T-helper 17 cell (primary cell): ENCODE measurements at places on chromosomes 5 and 9. TPM values are rescaled to one million over a fixed set of nuclear protein-coding genes. Genes with fewer than 3 reads are reported as not detected.

DNA sequence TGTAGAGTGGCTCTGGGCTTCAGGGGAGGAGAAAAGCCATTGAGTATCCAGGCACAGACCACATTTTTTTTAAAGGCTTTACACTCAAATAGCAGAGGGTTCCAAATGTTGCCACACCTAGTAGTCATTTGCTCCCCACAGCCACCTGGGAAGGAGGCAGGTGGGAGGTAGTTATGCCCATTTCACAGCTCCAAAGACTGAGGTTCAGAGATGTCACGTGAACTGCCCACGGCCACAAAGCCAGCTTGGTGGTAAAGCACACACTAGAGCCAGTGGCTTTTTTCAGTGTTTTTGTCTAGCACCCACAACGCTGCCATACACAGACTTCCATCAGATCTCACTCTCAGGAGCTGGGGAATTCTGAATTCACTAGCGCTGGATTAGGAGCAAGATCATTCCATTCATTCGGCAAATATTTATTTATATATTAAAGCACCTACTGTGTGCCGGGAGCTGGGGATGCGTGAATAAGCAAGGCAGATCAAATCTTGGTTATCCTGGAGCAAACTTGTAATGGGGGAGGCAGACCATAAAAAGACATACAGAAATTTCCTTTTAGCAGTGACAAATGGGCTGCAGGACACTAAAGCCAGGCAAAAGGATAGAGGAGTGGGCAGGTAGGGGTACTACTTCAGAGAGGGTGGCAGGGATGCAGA is 7.4 kb downstream of the WHRN start:
- H3K27me3 ChIP-seq: peaks cover 8% of the 10 kb centered on the region
- H3K4me3 ChIP-seq: no peak overlapping the region
- DNase-seq: no peak
- H3K4me1 ChIP-seq: peaks cover 21% of the 10 kb centered on the region
- H3K36me3 ChIP-seq: peaks cover 2% of the 10 kb centered on the region

DNA sequence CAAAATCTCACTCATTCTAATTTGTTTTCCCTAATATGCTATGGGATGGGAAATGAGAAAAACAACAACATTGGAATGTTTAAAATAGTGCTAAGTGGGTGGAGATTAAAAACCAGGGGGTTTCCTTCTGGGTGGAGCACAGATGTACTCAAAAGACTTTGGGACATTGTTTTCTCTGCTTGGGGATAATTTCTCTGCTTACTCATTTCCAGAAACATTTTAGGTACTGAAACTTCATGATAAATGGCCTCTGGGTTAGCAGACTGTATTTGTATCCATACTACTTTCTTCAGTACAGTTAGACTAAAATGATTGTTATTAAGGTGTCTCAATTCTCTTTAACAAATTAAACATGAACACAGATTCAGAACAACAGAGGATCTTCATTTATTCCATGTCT is 17.4 kb downstream of the ELOVL7 start:
- H3K4me3 ChIP-seq: no peak overlapping the region
- H3K4me1 ChIP-seq: peaks cover 7% of the 10 kb centered on the region
- H3K27me3 ChIP-seq: peaks cover 8% of the 10 kb centered on the region
- H3K36me3 ChIP-seq: no peaks in the 10 kb centered on the region
- no peak for DNase-seq

- H3K27me3 ChIP-seq: peaks cover 9% of the 10 kb centered on the region
- no peaks in the 10 kb centered on the region for H3K36me3 ChIP-seq
- H3K4me3 ChIP-seq: no peak overlapping the region
Observed at GRCh38 chr9:68913054-68913453, 100.9 kb downstream of the PRKACG start.

- H3K27me3 ChIP-seq: peaks cover 6% of the 10 kb centered on the region
- no peaks in the 10 kb centered on the region for H3K36me3 ChIP-seq
- no peaks in the 10 kb centered on the region for H3K4me1 ChIP-seq
- DNase-seq: no peak
Observed at GRCh38 chr9:96135076-96135752, 166.8 kb downstream of the HSD17B3 start.

- peak overlapping the region; percentile 99 for H3K27ac ChIP-seq
- peak overlapping the region; percentile 88 for H3K4me3 ChIP-seq
- H3K4me1 ChIP-seq: peaks cover 94% of the 10 kb centered on the region
- H3K27me3 ChIP-seq: no peaks in the 10 kb centered on the region
- peaks cover 6% of the 10 kb centered on the region for H3K36me3 ChIP-seq
- DNase-seq: no peak
Observed at GRCh38 chr9:89465726-89466308, 32.1 kb downstream of the SEMA4D start.

- H3K27me3 ChIP-seq: no peaks in the 10 kb centered on the region
- H3K4me3 ChIP-seq: no peak overlapping the region
- no peak for DNase-seq
- no peak overlapping the region for H3K27ac ChIP-seq
- no peaks in the 10 kb centered on the region for H3K36me3 ChIP-seq
- no peaks in the 10 kb centered on the region for H3K4me1 ChIP-seq
Observed at GRCh38 chr5:124980163-124980941, 233.9 kb upstream of the ZNF608 start.

DNA sequence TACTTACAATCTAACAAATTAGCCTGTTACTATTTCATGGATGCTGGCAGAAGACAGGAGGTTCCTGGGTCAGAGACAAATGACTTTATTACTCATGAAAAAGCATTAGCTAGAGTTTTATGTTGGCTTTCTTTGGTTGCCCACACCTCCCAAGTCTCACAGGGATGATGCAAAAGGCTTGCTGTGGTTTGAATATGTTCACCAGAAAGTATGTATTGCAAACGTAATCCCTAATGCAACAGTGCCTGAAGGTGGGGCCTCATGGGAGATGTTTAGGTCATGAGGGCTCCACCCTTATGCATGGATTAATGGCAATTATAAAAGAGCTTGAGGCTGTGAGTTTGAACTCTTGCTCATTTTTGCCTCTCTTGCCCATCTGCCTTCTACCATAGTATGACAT is 28.5 kb downstream of the DPYSL3 start:
- H3K4me3 ChIP-seq: no peak overlapping the region
- no peaks in the 10 kb centered on the region for H3K36me3 ChIP-seq
- H3K27me3 ChIP-seq: peaks cover 35% of the 10 kb centered on the region
- no peak for DNase-seq
- H3K4me1 ChIP-seq: peaks cover 2% of the 10 kb centered on the region
- H3K27ac ChIP-seq: no peak overlapping the region

DNA sequence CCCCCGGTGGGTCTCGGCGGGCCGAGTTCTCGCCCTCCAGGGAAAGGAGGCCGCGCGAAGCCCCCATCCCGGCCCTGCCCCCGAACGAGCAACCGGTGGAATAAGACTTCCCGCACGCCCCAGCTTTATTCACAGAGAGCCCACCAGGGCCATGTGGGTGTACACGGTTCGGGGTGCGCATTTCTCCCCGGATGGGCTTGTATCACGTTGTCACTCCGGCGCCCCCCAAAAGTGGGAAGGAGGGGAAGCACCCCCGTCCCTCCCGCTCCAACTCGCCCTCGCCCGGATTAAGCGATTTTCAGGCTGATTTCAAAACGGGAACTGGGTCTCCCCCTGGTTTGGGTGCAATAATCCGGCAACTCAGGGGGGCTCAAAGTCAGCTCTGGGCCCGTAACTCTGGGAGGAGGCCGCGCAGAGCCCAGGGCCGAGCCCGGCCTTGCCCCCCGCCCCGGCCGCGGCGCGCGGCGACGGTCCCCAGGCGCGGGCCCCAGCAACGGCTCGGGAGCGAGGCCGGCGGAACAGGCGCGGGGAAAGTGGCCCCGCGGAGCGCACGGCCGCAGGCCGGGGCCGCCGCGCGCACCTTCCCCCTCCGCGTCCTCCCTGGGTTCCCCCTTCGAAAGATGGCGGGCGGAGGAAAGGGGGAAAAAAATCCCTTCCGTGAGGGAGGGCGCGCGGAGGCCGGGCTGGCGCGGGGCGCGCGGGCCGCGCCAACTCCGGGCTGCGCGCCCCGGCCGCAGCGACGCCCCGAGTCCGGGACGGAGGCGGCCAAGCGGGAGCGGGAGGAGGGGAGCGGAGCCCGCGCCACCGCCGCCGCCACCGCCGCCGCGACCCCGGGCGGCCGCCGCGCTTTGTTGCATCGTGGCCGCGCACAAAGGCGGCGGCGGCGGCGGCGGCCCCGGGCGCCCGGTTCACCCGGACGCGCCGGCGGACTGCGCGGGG is 644 bp downstream of the BRD3 start:
- H3K27ac ChIP-seq: peak overlapping the region; percentile 94
- peaks cover 4% of the 10 kb centered on the region for H3K36me3 ChIP-seq
- peak; percentile 43 for DNase-seq
- H3K4me1 ChIP-seq: peaks cover 37% of the 10 kb centered on the region
- H3K27me3 ChIP-seq: peaks cover 15% of the 10 kb centered on the region

DNA sequence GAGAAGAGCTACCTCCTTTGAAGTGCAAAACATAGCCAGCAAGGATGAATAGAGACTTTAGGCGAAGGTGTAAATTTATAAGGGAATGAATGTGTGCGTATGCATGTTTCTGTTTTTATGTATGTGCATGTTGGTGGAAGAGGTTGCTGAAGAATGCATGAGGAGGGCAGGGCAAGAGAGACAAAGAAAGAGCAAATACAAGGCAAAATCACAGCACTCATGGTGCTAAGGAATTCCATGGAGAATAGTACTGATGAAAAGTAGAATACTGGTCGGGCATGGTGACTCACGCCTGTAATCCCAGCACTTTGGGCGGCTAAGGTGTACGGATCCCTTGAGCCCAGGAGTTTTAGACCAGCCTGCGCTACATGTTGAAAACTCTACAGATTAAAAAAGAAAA is 762.1 kb upstream of the PTPRD start:
- no peak for DNase-seq
- no peak overlapping the region for H3K4me3 ChIP-seq
- no peaks in the 10 kb centered on the region for H3K27me3 ChIP-seq
- H3K36me3 ChIP-seq: no peaks in the 10 kb centered on the region
- no peaks in the 10 kb centered on the region for H3K4me1 ChIP-seq

DNA sequence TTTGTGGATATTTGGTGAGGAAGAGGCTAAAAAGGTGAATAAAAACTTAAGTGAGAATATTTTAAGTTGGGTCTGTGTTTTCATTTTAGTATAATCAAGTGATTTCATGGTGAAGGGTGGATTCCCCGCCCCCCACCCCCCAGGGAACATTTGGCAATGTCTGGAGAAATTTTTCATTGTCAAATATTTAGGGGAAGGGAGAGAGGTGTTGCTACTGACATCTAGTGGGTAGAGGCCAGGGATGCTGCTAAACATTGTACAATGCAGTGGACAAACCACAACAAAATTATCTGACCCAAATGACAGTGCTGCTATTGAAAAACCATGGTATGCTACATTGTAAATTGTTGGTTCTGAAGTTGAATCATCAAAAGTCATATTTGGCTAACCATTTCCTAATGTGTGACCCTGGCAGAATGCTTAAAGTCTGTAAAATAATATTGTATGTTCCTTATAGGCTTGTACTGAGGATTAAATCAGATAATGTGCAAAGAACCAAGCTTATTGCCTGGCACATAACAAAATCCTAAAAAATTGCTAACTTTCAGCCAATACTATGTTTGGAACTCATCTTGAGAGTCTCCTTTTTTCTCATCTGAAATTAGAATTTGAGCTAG is 5.6 kb downstream of the C5orf24 start:
- no peak for DNase-seq
- H3K36me3 ChIP-seq: no peaks in the 10 kb centered on the region
- H3K27ac ChIP-seq: peak overlapping the region; percentile 29
- peak overlapping the region; percentile 12 for H3K4me3 ChIP-seq

DNA sequence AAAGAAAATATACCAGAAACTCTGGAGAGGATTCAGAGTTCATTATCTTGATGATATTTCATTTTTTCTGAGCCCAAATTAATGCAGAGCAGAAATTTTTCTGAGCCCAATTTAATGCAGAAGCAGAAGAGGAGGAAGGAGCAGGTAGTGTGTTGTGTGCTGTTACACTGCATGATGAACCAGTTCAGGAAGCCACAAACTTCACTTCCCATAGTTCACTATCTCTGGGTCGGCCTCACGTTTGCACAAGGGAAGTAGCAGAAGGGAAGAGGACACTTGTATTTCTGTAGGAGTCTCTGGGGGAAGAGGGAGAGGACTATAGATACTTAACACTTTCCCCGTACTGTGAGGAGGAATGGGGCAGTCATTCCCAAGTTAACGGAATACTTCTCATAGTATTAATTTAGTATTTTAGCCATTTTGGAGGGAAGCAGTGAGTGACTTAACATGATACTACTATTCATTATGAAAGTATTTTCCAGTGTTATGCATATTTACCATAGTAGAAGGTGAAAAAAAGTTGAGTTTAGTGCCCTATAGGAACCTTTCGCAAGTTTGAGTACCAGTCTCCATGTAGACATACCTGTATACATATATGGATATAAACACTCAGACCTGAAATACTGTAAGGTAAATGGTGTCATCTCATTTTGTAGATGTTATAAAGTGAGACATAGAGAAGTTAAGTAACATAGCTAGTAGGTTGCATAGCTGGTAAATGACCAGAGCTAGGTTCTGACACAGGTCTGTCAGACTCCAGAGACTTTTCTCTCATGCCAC is 30.0 kb downstream of the XPA start:
- no peaks in the 10 kb centered on the region for H3K27me3 ChIP-seq
- peak overlapping the region; percentile 79 for H3K27ac ChIP-seq
- no peak overlapping the region for H3K4me3 ChIP-seq
- H3K4me1 ChIP-seq: peaks cover 16% of the 10 kb centered on the region

- no peak overlapping the region for H3K4me3 ChIP-seq
- no peak overlapping the region for H3K27ac ChIP-seq
- peaks cover 7% of the 10 kb centered on the region for H3K27me3 ChIP-seq
- no peaks in the 10 kb centered on the region for H3K36me3 ChIP-seq
- no peak for DNase-seq
Observed at GRCh38 chr5:107365320-107366109, 305.2 kb downstream of the EFNA5 start.

- no peak within 1 kb of the TSS for H3K27ac ChIP-seq
- peaks cover 8% of the 10 kb centered on the region for H3K27me3 ChIP-seq
- no peak for DNase-seq
- H3K4me3 ChIP-seq: peak within 1 kb of the TSS; percentile 85
Observed at GRCh38 chr9:129665389-129665775, at the start of gene PRRX2. Gene PRRX2, plus strand, starts transcription at chr9:129665647. Its CDS starts 221 bp downstream, at chr9:129665868.

Gene TIMD4
- total RNA-seq: 0.82 TPM

- H3K27me3 ChIP-seq: peaks cover 17% of the 10 kb centered on the region
- H3K4me1 ChIP-seq: no peaks in the 10 kb centered on the region
- peaks cover 3% of the 10 kb centered on the region for H3K36me3 ChIP-seq
- no peak overlapping the region for H3K27ac ChIP-seq
- DNase-seq: no peak
- no peak overlapping the region for H3K4me3 ChIP-seq
Observed at GRCh38 chr5:38543886-38544285, 12.6 kb downstream of the LIFR start.

GRCh38 chr5:9596171-9596780 is 33.9 kb downstream of the TAS2R1 start:
- no peak for DNase-seq
- no peak overlapping the region for H3K27ac ChIP-seq
- no peaks in the 10 kb centered on the region for H3K4me1 ChIP-seq
- no peaks in the 10 kb centered on the region for H3K27me3 ChIP-seq
- no peak overlapping the region for H3K4me3 ChIP-seq

Gene TAF11L14
- total RNA-seq: not detected

GRCh38 chr5:14258840-14259239 is 115.7 kb downstream of the TRIO start:
- H3K27ac ChIP-seq: peak overlapping the region; percentile 24
- peaks cover 2% of the 10 kb centered on the region for H3K36me3 ChIP-seq
- no peaks in the 10 kb centered on the region for H3K4me1 ChIP-seq
- peaks cover 24% of the 10 kb centered on the region for H3K27me3 ChIP-seq

Gene CNTNAP3B
- total RNA-seq: not detected

GRCh38 chr9:114505187-114506081 is at the start of gene WHRN:
Gene WHRN, minus strand, starts transcription at chr9:114505473. Its CDS starts 672 bp downstream, at chr9:114504801.
- peak within 1 kb of the TSS; percentile 86 for H3K4me3 ChIP-seq
- peaks cover 34% of the 10 kb centered on the region for H3K27me3 ChIP-seq
- H3K4me1 ChIP-seq: peaks cover 17% of the 10 kb centered on the region
- peak within 1 kb of the TSS; percentile 89 for H3K27ac ChIP-seq
